ENCODE measurements at places on chromosomes 11 and 22.

GRCh38 chr11:46265764-46266163 is 11.7 kb upstream of the CREB3L1 start:
- no peak for DNase-seq

- no peak for DNase-seq
These were observed 12.0 kb downstream of the OR5B21 start for GRCh38 chr11:58495906-58496305.

DNA sequence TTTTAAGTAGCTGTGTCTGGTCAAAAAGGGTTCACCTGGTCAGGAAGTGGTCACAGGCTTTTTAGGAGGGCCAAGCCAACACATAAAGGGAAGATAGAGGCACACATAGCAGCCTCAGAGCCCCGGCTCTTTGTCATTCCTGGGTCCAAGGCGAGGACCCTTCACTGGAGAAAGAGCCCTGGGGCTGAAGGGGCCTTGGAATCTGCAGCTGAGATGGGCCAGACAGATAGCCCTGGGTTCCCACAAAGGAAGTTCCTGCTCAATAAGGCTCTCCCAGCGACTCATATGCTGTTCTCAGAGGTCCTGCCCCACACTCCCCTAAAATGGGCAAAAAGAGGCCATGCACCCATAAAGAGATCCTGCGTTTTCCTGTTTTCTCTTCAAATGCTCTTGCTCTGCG is 77.7 kb downstream of the LINC01488 start:
- DNase-seq = no peak

GRCh38 chr22:31838917-31839316 is 85.1 kb downstream of the DEPDC5 start:
- DNase-seq = no peak

- DNase-seq = no peak
These were observed 50.7 kb downstream of the SYN3 start for GRCh38 chr22:33007485-33007884.

DNA sequence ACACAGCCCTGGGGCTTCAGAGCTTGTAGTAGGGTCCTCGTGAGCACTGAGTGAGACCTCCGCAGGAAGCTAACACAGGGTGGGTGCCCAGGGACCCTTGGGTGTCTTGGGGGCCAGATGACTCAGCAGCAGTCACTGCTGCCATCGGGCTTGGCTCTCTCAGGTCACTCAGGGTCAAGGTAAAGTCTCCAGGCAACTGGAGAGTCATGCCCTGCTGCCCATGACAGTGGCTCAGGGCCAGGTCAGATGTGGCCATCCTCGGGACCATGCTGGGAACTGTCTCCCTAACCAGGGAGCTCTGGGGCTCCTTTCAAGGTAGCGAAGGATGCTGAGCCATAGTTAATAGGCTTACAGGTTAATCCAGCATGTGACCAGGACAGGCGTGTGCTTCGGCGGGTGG is 44.4 kb upstream of the SLC22A12 start:
- DNase-seq = no peak

DNA sequence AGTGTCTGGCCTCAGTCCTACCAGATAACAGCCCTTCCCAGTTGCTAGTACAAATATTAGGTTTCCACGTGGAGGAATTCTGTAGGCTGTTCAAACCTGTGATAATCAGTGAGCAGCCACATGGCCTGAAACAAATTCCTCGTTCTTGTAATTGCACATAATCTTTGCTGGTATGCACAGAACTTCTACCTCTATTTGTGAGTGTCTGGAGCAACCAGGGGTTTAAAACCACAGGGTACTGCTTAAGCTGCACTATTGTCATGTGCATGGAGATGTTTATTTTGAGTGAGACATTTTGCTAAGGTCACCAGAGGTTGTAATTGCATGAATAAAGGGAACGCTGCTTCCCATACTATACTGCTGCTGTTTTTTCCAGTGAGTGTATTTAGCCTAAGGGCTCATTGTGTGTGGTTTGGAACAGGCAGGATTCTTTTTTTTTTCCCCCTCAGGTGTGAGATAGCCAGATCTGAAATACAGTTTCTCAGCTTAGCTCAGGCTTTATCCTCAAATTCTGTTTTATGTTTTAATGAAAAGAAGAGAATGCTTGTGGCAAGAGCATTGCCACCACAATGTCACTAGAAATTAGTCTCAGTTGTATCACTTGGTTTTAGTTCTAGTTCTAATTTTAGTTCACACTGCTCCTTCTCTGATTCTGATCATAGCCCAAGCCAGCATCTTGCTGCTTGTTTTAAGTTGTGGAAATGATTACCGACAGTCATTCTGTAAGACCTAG is 60.5 kb downstream of the CYB5R2 start:
- DNase-seq = no peak

- no peak for DNase-seq
These were observed 943 bp downstream of the CSF2RB start for GRCh38 chr22:36914390-36914752.

DNA sequence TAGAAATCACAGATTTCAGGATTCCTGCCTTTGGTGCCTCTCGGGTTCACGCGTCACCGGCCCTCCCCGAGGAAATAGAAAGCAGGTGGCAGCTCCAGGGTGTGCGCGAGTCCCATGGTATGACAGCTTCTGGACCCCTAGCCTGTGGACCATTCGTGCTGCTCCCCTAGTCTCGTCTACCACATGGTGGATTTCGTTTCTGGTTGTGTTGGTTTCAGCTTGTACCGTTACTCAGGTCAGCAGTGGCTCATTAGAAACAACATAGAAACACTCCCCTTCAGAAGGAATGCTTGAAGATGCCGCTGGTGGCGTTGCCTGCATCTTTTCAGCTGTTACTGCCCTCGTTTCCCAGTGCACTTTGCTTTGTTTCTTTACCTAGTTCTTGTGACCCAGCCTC is 700 bp downstream of the TTC17 start:
- no peak for DNase-seq

- DNase-seq = no peak
These were observed 528 bp upstream of the ARRB1 start for GRCh38 chr11:75351791-75352587.

DNA sequence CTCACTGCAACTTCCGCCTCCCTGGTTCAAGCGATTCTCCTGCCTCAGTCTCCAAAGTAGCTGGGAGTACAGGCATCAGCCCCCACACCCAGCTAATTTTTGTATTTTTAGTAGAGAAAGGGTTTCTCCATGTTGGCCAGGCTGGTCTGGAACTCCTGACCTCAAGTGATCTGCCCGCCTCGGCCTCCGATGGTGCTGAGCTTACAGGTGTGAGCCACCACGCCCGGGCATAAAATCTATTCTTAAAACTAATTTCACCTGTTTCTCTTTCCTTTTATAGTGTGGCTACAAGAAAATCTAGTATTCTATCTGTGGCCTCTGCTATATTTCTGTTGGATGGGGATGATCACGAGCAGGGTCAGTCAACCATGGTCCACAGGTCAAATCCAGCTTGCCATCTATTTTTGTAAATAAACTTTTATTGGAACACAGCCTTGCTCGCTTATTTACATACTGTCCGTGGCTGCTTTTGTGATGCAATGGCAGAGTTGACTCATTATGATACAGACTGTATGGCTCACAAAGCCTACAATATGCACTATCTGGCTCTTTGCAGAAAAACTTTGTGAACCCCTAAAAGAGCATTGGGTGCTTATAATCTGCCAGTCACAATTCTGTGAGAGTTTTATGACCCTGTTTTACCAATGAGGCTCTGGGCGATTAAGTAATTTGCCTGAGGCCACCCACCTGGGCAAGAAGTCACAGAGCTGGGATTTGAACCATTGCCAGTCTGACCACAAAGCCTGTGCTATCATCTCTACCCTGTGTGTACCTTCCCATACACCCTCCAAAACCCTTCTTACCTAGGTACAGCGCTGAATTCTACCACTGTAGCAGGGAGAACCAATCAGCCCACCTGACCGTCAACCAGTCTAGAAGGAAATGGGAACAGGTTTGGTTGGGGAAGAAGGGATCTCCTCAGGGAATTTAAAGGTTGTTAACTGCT is 28.3 kb downstream of the SLC1A2 start:
- no peak for DNase-seq

- no peak for DNase-seq
These were observed at the start of gene CAPN1 for GRCh38 chr11:65181569-65182257. Gene CAPN1, plus strand, starts transcription at chr11:65181928. Its CDS starts 774 bp downstream, at chr11:65182702.

- DNase-seq = no peak
These were observed 19.8 kb upstream of the PGM2L1 start for GRCh38 chr11:74417860-74418508.
